ENCODE measurements at places on chromosomes 1 and 21. TPM values are rescaled to one million over a fixed set of nuclear protein-coding genes. Genes with fewer than 3 reads are reported as not detected.
A peak's percentile ranks its signal among the peaks of the same experiment; 100 is the strongest.

The CLCNKA gene
- polyA plus RNA-seq: 0.65 TPM

The MAP10 gene
- 2.5 TPM for polyA plus RNA-seq

The ADAM15 gene
- polyA plus RNA-seq: 69.8 TPM

The ARHGAP29 gene
- polyA plus RNA-seq: 41.6 TPM

The PRR9 gene
- not detected for polyA plus RNA-seq

The PLA2G4A gene
- 5.5 TPM for polyA plus RNA-seq

The GPR52 gene
- polyA plus RNA-seq: not detected

The TLCD4 gene
- polyA plus RNA-seq: 8.8 TPM

The CLEC20A gene
- not detected for polyA plus RNA-seq

The GUCA2A gene
- not detected for polyA plus RNA-seq

The CFAP74 gene
- 0.32 TPM for polyA plus RNA-seq

- no peak for DNase-seq
Measured at GRCh38 chr1:60891281-60891680, 191.1 kb upstream of the NFIA start.

DNA sequence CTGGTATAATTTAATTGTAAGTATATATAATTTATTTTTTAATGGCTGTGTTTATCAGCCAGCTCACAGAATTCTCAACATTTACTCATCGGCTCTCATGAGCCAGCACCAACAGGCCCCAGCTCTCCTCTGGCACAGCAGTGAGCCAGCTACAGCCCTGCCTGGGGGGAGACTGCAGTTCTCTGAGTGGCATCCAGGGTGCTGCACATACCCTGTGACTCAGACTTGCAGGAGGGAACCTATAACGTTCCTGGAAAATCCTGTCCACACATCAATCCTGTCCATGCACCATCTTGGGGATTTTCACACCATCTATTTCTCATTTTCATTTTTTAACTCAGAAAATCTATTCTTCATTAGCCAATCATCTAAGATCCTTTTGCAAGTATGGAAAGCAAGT lies 36.5 kb downstream of the FHAD1 start:
- DNase-seq: no peak

DNA sequence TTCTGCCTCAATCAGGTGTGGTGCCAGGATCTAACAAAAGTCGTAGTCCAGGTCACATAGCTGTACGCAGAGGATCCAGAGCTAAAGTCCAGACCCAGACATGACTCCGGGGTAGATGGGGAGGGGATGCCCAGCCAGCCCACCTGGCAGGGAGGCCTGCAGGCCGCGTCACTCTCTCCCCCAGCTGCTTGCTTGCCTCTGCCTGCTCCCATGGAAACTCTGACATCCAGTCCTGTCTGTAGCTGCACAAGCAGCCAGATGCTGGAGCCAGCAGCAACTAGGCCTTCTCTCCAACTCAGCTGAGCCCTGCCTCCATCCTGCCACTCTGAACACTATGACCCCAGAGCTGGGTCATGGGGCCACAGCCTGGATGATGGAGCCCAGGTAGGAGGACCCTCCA lies 8.1 kb downstream of the COL8A2 start:
- peak; percentile 77 for DNase-seq

GRCh38 chr1:46517932-46518498 lies 28.4 kb downstream of the DMBX1 start:
- no peak for DNase-seq

DNA sequence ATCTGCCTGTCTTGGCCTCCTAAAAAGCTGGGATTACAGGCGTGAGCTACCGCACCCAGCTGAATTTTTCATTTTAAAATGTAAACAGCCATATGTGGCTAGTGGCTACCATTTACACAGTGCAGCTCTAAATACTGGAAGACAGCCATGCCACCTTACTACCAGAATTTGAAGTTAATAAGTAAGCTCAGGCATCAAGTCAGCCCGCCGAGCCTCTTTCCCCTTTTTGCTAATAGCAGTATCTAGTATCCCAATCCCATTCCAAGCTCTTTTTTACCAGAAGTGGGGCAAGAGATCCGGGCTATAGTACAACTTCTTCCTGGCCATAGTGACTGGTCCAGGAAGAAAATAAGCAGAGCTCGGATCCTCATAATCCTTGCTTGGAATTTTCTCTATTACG lies 15.1 kb downstream of the TAF13 start:
- DNase-seq: no peak

GRCh38 chr1:57471995-57472394 lies 48.1 kb upstream of the DAB1 start:
- DNase-seq: no peak

- DNase-seq: peak; percentile 87
Measured at GRCh38 chr21:25735646-25736597, 1.1 kb downstream of the GABPA start.

- DNase-seq: peak; percentile 11
Measured at GRCh38 chr1:5827516-5827915, 164.7 kb downstream of the NPHP4 start.

DNA sequence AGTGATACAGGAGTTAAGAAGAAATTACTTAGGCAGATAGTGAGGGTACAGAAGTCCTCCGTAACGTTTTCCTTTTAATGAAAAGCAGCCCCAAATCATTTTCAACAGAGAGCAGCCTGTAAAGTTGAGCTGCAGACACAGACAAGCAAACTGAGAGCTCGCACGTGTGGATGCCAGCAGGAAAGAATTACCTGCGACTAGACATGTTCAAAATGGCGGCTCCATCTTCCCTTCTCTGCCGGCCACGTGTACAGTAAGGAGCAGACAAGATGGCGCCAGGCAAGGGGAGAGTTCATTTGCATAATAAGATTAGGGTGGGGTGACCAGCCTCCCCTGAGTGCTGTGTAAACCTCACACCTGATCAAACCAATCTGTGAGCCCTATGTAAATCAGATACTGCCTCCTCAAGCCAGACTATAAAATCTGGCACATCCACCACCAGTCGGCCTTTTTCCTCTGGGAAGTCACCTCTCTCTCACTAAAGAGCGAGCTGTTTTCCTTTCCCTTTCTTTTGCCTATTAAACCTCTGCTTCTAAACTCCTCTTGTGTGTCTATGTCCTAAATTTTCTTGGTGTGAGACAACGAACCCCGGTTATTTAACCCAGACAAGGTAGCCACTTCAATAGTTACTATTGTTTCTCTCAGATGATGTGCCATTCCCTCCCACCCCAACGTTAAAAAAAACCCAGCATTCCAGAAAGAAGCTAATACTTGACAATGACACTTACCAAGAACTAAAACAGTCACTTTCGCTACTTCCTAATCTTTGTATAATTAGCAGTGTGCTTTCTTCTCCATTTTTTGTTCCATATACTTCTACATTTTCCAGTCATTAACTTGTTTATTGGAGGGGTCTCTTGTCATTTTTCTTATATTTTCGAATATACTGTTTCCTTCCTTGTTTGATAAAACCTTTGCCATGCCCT lies 27.4 kb downstream of the DUSP10 start:
- DNase-seq: no peak

All from muscle of back (tissue), 13 donors.